Right atrium auricular region (tissue), 2 donors: ENCODE measurements at places on chromosomes 4 and X. TPM values are rescaled to one million over a fixed set of nuclear protein-coding genes. Genes with fewer than 3 reads are reported as not detected.

Gene ATP2B3
- not detected for total RNA-seq

Gene ADH6
- total RNA-seq = 3.6 TPM

Gene CXCL13
- not detected for total RNA-seq

Gene IL2RG
- not detected for total RNA-seq

Gene CNGA1
- 0.24 TPM for total RNA-seq

Gene GATA1
- not detected for total RNA-seq

Gene NPY2R
- total RNA-seq = 0.12 TPM

Gene TLR2
- 6.4 TPM for total RNA-seq

Gene COX7B2
- not detected for total RNA-seq
